Kidney (tissue), 22 donors: ENCODE measurements at places on chromosomes 4 and X.

DNA sequence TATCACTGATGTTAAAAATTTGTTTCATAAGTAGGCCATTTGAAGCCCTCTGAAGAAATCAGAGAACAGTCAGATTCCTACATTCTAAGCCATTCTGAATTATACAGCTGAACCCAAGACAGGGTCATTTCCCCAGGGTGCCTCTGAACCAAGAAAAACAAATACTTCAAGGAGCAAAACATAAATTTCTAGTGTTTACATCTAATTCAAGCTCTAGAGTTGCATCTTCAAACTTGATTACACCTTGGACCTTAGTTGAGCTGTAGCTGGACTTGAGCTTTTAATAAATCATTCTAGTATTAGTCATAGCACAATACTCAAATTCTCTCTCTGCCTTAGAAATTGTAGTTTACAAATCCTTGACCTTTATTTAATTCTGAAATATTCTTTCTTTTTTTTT, 87.6 kb upstream of the IL15 start:
- no peak for DNase-seq

GRCh38 chrX:68843992-68844391, 15.2 kb downstream of the EFNB1 start:
- no peak for DNase-seq

DNA sequence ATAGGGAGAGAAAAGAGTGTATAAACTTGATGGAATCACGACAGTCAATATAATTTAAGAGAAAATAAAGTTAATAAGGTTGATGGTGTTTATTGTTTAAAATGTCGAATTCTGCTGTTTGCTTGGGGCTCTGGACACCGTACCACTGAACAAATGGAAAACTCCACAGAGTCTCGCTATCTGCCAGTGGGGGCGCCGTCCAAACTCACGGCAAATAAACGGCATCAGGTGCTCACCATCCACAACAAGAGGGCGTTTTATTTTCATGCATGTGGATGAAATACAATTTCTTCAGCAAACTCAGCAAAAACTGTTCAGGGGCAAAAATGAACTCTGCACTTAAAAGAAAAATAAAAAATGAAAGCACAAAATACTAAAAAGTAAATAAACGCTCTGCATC, 46.6 kb upstream of the FAM47C start:
- no peak for DNase-seq

DNA sequence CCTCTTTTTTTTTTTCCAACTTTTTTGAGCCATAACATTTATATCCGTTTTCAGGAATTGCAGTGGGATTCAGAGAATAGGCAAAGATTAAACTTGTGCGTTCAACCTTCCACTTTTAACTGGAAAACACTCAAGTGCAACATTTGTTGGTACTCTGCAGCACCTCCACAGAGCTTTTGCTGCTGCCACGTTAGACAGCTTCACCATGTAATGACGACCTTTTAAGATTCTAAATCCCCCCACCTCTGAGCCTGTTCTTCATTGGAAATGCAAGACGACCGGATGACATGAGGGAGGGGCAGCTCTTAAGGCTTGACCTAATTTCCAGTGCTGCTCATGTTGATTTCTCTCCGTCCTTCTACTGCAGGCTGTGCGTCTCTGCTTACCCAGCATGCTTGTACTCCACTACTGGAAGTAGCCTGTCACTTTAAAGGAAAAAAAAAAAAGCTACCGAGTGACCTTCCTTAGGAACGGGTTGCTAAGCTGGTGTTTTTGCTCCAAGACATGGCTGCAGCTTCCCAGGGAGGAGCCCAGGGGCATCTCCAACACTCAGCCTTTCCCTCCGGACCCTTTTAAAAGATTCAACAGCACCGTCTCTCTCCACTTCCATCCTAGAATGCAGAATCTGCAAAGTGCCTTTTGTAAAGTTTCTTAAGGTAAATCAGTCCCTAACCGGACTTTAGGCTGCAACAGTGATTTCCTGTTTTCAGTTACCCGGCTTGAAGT, at the start of gene CC2D2A:
Gene CC2D2A, plus strand, starts transcription at position 481 of the 726 bp plus-strand sequence. CDS start 6,051 bp downstream, outside the sequence.
- DNase-seq: peak; percentile 89

DNA sequence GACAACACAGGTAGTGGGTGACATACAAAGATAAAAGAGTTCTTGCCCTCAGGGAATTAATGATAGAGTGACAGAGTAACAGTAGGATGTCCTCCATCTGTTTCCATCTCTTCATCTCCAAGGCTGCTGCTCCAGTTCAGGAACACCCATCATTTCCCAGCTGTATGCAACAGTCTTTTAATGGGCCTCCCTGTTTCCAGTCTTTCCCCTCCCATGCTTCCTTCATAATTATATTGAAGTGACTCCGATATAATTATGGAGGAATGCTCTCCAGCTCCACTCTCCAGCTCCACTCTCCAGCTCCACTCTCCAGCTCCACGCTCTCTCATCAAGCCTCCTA, 65.3 kb upstream of the MSN start:
- DNase-seq: no peak

GRCh38 chr4:71941001-71941400, 90.8 kb upstream of the NPFFR2 start:
- DNase-seq: no peak

DNA sequence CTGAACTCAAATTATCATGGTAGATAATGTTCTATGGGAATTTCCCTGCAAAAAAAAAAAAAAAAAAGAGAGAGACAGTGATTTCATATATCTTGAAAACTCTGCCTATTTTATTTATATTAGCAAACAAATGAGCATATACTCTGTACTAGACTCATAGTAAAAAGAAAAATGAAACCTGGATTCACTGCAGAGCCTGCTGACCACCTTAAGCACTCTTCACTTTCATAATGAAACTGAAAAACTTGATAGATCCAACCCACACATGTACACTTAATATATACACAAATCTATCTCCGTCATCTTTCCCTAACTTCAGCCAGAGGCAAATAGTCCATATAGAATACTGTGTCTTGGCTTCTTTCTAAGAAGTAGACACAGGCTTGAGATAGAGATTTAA, 226.1 kb upstream of the KCNIP4 start:
- DNase-seq: no peak

- DNase-seq: no peak
Observed at GRCh38 chr4:71616168-71616811, 167.6 kb downstream of the GC start.
